ENCODE measurements at places on chromosomes 7 and 10.
A peak's percentile ranks its signal among the peaks of the same experiment; 100 is the strongest.

DNA sequence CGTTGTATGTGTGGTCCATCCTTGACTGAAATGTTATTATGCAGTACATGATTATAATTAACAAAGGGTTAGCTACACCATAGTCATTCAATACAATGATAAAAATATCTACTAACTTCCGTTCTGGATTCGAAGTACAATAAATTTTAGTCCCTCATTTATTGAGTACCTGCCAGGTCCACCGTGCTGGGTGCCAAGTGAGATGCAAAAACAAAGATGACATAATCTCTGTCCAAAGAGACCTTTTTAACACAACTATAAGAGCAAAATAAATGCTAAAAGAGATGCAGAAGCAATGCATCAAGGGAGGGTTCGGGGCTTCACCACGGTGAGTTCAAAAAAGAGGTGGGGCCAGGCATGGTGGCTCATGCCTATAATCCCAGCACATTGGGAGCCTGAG, 33.1 kb downstream of the LAMB1 start:
- DNase-seq: no peak

DNA sequence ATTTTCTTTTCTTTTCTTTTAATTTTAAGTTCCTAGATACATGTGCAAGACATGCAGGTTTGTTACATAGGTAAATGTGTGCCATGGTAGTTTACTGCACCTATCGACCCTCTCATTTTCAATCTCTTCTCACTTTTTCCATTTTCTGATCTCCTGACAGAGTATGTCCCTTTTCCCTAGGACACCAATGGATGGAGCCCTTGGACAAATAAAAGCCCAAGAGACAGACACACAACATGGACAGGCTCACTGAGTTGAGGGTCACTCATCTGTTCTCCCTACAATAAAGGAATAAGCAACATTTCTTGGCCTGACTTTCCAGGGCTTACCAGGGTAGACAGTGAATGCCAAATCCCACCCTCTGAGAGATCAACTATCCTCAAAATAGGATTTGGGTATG, 15.2 kb upstream of the UBE2D1 start:
- DNase-seq: no peak

- peak; percentile 5 for DNase-seq
Measured at GRCh38 chr10:62335326-62335725, 38.8 kb upstream of the ZNF365 start.

- no peak for DNase-seq
Measured at GRCh38 chr7:77409739-77410547, 6.2 kb downstream of the GSAP start.

GRCh38 chr10:63769367-63769766, 248.2 kb downstream of the REEP3 start:
- no peak for DNase-seq

DNA sequence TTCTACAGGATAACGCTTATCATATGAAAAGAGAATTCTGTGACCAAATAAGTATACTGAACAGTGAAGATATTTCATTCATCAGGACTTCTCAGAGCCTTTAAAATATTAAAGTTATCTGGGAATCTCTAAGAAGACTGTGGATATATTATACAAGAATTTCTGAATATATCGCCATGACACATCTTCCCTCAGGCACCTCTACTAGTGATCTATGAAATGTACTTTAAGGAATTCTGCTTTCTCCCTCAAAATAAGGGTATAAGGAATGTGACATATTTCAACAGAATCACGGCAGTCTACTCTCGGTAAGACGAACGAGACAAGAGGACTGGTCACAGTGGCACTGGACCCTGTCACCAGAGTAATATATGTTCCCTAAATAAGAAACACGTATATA, 504.2 kb upstream of the PHF14 start:
- DNase-seq: no peak

DNA sequence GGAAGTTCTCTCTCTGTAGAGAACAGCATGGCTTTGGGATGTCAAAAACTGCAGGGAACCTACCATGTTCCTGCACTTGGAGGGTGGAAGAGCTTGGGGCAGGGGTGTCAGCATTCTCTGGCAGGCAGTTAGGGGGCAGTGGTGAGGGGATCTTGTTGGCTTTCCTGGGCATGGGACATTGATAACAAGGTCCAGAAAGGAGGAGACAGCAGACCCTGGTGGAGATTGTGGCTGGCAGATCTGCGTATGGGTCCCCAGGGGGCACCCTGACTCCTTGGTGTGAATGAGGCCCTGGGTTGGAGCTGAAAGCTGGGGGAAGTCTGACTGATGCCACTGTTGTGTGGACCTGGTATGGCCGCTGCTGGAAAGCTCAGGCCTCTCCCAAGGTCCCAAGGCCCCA, 22.9 kb upstream of the CAMK2B start:
- DNase-seq: no peak

DNA sequence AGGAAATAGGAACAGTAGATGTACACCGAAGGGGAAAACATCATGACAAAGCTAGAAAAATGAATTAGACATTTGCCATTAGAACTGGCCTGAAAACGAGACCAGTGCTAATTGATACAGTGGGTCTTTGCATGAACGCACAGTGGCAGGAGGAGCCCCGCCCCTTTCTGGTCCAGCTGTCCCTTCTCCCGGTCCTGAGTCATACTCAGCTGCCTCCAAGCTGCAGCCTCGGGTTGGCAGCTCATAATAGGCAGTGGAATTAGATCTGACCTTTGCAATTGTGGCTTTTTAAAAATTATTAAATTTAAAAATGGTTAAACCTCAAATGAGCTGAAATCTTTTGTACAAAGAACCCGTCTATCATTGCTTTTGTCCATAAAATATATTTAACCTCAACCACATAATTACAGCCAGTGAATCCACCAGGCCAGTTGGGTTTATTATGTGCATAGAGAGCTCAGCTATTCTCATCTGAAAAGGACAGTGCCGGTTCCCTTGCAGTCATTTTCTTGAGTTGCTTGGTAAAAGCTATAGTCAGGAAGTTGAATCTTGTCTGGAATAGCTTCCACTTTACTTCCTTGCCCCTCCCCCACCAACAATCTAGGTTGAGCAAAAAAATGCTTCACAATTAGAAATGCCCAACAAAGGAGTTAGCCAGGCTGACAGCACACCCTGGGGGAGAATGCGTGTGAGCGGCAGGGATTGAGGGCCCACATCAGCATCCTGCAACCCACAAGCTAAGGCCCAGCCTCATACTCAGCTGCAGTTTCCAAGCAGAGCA, 147.1 kb downstream of the BUB3 start:
- DNase-seq: no peak

GRCh38 chr10:34814223-34814912, 728 bp downstream of the PARD3 start:
- no peak for DNase-seq

- DNase-seq: peak; percentile 33
Measured at GRCh38 chr10:133335246-133336117, 1.2 kb downstream of the CALY start.

DNA sequence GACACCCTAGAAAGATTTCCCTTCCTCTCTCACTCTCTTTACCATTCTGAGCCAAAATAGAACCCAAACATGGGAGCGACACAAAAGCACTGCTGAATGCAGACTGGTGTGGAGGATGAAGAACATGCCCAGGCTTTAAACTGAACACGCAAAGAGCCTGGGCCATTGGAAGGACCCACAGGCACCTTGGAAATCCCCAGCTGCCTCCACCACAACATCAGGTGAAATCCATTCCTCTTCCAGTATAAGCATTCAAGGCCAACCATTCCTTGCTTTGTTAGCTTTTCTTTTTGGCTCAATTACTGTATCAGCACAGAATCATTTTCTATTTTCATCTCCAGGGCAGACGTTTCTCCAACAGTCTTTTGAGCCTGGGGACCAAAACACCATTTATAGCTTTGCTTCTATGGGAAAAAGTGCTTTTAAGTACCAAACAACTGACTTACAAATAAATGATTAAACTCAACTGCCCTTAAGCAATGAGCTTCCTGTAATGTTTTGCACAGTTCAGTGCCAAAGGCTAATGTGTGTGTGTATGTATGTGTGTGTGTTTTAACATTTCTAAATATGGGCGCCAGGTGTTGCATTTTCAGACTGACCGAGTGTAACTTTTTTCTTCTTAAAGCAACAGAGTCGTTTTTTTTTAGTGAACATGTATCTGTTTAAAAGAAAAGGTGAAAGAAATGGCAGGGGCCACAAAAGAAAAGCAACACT, 16.2 kb upstream of the BLNK start:
- peak; percentile 40 for DNase-seq

DNA sequence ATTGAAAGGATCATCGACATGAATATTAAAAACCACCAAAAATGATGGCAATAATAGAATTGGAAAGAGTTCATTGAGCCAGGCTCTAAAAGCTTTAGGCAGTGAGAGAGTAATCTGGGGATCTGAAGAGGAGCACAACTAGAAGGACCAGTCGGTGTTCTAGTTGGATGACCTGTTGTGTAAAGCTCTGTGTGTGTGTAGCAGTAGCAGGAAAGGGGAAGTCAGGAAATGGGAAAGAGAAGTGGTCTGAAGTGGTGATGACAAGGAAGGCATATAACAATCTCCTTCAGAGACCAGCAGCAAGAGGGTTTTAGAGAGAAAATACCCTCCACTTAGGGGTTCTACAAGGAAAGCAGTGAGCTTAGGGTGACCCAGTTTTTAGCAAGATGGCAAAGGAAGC, 539.2 kb downstream of the HTR7 start:
- no peak for DNase-seq

- no peak for DNase-seq
Measured at GRCh38 chr7:66617295-66617694, 11.4 kb upstream of the KCTD7 start.

DNA sequence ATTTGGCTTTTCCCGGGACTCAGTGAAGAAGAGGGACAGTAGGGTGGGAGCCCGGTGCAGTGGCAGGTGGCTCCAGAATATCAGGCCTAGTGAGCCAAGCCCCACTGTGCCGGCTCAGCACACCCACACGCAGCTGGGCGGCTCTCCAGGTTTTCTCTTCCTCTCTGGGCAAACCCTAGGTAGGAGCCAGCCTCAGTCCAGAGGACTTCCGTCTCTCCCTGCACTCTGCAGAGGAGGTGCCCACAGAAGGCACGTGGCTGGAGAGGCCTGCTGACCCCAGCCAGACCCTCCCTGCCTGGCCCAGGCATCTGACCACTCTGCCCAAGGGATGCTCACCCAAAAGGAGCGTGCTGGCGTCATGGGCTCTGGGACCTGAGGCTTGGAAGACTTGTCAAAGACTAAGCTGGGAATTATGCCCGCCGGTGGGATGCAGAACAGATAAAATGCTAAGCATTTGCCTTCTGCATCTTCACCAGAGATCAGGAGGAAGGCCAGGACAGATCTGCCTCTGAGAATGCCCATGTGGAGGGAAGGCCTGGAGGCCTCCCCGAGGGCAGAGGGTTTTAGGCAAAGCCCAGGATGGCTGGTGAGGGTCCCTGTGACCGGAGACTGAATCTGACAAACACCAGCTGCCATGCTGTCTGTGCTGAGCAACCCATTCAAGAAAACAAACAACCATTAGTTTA, 40.2 kb downstream of the TCERG1L start:
- DNase-seq: no peak

GRCh38 chr10:117418121-117418520, 42.9 kb upstream of the PDZD8 start:
- DNase-seq: no peak

- DNase-seq: no peak
Measured at GRCh38 chr10:123573236-123574108, 92.7 kb upstream of the GPR26 start.

GRCh38 chr7:138729444-138729843, 28.3 kb upstream of the SVOPL start:
- no peak for DNase-seq

DNA sequence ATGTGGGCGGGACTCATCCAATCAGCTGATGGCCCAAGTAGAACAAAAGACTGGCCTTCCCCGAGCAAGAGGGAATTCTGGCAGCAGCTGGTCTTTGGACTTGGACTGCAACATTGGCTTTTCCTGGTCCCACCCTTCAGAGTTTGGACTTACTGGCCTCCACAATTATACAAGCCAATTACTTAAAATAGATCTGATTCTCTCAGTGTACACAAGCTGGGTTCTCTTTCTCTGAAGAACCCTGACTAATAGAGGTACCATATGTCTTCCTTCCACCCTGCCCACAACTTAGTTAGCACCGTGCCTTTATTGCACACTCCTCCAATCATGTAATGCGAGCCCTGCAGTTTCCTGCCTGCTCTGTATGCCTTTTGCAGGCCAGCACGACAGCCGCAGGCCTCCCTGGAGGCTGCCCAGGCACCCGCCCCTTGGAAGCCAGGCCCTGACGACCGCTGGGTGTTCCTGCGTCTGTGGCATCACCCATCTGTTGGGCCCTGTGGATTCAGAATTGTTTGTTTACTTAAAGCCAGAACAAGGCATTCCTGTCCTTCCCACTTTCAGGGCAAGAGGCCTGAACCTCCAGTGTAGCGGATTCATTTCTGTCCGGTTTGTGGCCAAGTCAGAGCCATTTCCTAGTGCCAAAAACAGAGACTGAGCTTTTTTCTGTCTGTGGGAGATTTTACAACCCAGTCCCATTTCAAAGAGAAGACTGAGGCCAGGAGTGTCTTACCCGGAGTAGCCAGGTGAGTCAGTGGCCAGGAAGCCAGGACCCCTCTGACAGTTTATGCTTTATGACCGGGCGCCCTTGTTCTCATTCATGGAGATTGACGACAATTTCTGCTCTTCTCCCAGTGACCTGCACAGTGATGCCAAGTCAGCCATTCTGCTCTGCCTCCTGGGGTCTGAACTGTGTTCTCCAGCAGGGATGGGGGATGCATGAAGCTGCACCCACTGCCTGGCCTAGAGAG, 968 bp upstream of the INMT start:
- peak; percentile 95 for DNase-seq

- no peak for DNase-seq
Measured at GRCh38 chr10:8902926-8903325, 848.4 kb downstream of the GATA3 start.

GRCh38 chr10:64449603-64450002, 928.4 kb downstream of the REEP3 start:
- DNase-seq: no peak

GRCh38 chr10:4181081-4181480, 396.1 kb upstream of the KLF6 start:
- no peak for DNase-seq

DNA sequence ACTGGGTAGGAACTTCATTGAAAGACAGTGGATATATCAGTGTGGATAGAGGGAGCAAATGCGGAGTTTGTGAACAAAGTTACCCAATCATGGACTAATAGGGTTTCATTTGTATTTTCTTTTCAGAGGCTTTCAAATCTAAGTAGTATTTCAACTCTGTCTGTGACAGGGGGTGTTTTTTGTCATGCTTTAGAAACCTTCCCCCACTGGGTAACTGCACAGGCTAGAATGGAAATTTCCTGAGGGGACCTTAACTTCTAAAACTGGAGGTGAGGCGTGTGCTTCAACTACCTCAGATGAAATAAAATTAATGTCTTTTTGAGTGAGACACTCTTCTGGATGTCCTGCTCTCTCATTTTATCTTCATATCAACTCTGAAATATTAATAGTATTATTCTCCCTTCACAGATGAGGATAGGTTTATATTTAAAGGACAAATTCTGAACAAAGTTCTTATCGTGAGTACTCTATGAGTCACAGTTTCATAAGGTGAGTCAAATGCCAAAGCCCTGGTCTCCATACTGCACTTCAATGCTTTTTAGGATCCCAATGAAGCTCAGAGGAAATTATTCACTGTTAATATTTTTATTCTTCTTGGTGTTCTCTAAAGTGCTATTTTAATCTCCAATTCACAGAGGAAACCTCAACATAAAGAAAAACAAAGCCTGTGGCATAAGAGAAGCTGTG, 770.6 kb downstream of the CCSER2 start:
- DNase-seq: no peak

All from HFF-Myc (cell line).